ENCODE measurements at places on chromosomes 13 and 19.

DNA sequence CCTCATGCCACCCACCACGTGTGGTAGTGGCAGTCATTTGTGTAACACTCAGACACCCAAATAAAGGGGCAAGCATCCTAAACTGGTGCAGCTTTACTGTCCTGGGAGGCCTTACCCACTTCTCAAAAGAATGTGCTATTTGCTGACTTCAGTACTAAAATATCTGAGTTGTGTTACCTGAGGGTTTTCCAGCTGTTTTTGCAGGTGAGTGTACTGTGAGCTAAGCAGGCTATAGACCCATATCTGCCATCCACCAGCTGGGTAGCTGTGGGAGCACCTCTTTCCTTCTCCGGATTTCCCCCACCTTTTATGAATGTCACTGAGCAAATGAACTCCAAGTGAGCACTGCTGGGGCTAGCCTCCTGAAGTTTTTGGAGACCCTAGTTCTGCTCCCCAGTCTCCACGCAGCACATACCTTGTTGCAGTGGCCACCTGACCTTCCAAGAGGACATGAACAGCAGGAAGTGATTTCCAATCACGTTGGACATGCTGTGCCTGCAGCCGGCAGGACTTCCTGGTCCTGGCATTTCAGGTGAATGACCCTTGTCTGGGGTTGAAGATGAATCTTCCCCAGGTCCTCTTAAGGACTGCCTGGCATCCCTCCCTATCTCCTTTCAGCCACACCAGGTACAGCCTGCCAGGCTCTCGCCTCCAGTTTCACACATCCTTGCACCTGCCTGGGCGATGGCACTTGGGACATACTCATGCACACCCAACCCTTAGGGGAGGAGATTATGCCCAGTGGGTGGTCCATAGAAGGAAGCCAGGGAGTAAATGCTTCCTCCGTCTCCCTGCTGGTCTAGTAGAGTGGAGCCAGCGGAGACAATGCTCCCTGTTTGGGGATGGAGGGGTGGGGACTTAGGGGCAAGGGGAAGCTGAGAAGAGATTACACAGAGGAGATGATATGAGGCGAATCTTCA lies 109.5 kb upstream of the SPATA13 start:
- no peak for DNase-seq

- DNase-seq = no peak
Measured at GRCh38 chr13:59651479-59651878, 512.2 kb downstream of the DIAPH3 start.

DNA sequence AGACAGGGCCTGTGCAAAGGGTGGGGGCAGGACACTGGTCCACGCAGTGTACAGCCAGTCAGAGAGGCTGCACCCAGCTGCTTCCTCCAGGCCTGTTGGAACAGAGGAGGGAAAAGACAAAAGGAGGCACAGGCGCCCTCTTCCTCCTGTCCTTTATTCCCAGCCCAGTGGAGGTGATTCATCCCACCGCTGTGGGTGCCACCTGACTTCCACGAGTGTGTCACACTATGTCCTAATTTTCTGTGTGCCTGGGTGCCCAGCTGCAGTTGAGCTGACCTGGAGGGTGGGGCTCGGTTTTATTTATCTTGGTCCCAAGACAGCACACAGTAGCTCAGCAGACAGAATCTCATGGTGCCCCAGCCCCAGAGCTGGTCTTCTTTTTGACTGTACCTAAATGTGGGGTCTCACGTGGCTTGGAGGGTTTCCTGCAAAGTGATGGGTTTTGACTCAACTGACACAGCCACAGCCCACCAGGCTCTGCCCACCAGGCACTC lies 9.0 kb downstream of the EPS15L1 start:
- DNase-seq = peak; percentile 11

DNA sequence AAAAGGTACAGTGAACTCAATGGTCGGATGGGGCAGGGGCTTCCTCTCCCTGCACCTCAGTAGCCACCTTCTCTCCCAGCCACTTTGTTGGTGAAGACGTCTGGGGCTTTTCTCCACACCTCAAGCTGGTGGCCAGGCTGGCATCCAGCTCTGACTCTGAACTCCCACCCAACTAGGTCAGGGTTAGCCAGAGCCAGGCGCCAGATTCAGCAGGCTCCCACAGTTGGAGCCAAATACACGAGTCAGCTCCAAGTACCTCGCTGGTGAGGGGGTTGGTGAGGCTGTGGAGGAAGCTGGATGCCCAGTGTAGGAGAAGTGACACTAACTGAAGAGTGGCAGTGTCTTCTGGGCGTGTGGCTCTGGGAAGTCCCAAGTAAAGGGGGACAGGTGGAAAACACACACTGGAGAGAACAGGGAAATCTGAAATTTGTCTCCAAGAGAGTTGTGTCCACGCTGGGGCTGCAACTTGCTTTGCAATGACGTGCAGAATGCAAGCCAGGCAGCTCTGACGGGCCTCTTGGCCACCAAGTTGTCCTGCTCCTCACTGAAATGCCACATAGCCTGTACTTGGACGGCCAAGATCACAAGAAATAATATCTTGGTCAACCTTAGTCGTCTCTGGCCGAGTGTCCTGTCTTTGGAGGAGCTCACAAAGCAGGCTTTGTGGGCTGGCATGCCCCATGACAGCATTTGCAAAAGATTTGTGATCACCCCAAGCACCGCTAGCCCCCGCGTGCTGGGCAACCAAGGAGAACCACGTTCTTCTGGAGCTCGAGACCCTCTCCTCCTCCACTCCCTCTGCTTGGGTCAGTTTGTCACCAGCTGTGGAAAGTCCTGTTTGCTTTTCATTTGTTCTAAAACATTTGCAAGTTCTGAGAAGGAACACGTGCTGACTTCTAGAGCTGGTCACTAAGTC lies 18.1 kb downstream of the SLC7A1 start:
- peak; percentile 46 for DNase-seq

DNA sequence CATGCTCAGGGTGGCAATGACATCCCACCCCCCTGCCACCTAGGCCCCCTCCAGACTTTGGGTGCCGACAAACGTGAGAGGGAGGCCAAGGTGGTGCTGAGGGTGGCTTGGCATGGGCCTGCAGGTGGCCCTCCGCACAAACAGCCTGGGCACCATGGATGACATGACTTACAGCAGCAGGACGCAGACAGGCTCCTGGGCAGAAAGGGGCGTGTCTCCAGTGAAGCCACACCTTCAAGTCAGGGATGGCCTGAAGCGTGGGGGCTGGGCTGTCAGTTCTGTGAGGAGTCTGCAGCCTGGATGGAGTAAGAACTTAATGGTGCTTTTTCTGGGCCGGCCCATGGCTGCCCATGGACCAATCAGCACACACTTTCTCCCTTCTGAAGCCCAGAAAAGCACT lies 25.3 kb downstream of the POMP start:
- DNase-seq = no peak

GRCh38 chr19:49793561-49793840 lies 19.6 kb downstream of the FUZ start:
- DNase-seq = peak; percentile 72

DNA sequence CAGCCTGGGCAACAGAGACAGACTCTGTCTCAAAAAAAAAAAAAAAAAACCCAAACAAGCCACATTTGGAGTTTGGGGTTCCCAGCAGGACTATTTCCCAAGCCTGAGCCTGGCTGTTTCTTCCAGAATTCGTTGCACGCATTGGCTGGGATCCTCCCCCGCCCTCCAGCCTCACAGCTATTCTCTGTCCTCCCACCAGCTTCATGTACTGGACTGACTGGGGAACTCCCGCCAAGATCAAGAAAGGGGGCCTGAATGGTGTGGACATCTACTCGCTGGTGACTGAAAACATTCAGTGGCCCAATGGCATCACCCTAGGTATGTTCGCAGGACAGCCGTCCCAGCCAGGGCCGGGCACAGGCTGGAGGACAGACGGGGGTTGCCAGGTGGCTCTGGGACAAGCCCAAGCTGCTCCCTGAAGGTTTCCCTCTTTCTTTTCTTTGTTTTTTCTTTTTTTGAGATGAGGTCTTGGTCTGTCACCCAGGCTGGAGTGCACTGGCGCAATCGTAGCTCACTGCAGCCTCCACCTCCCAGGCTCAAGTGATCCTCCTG lies 26.7 kb downstream of the LDLR start:
- DNase-seq = no peak

DNA sequence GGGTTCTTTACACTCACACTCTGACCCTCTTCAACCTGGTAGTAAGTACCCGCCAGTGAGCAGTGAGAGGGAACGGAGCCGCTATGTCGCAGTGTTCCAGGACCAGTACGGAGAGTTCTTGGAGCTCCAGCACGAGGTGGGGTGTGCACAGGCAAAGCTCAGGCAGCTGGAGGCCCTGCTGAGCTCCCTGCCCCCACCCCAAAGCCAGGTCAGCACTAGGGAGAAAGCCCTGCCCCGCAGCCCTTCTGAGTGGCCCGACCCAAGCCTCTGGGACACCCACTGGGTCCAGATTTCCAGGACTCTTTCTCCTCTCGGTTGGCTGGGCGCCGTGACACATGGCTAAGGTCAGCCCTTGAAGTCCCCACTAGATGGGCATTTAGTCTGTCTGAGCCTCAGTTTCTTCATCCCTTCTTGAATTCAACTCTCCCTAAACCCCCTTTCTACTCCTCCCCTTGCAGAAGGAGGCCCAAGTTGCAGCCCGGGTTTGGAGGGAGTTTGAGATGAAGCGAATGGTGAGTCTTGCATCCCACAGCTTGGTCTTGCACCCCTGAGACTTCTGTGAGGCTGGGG lies 1.9 kb downstream of the OCEL1 start:
- no peak for DNase-seq

DNA sequence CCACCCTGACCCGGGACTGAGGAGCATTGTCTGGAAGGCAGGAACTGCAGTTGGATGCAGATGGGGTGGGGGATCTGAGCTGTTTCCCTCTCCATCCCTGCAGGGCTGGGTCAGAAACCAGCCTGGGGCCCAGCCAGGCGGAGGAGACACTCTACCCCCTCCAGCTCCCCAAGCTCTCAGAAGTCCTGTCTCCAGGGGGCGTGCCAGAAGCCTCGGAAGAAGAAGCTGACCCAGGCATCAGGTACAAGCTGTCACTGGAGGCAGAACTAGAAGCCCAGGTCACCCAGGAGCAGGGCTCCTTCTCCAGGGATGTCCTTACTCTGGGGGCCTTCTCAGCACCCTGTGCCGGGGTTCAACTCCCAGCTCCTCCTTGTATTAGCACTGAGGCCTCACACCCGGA lies 15.5 kb downstream of the SIX5 start:
- DNase-seq = no peak

GRCh38 chr13:113996912-113997745 lies 23.3 kb upstream of the C13orf46 start:
- no peak for DNase-seq

DNA sequence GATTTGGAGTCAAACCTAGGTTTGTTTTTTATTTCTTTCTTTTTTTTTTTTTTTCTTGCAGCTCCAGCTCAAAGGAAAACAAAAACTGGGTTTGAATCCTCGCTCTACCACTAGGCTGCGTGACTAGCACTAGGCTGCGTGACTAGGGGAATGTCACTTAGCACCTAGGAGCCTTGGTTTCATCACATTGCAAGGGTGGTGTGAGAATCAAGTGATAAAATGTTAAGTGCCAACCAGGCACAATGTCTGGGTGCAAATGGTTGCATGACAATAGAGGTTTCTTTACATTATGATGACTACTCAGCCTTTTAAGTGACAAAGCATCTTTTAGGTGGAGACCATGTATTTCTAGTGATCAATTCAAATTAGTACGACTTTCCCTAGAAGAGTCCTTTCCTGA lies 27.9 kb downstream of the RCBTB2 start:
- DNase-seq = no peak

GRCh38 chr19:35006342-35006998 lies 6.3 kb downstream of the GRAMD1A start:
- peak; percentile 54 for DNase-seq

DNA sequence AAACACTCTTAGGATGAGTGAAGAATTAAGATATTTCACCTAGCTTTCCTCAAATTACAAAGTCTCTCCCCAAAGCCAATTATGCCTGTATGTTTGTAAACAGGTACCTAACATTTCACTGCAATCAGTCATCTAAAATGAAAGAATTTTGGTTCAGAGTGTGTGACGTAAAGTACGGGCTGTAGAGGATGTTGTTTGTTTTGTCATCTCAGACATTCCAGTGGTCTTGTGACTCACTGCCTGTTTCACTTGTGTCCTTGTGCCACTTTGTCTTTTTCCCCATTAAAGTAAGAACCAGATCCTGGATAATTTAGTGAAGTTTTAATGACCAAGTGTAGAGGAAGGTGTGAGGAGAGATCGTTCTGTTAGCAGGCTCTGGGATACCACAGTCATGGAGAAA lies 28.6 kb upstream of the EID2 start:
- DNase-seq = peak; percentile 4

GRCh38 chr13:86447479-86447878 lies 648.3 kb upstream of the SLITRK6 start:
- no peak for DNase-seq

- no peak for DNase-seq
Measured at GRCh38 chr19:577439-578392, 5.3 kb downstream of the BSG start.

- no peak for DNase-seq
Measured at GRCh38 chr13:98004107-98004506, 50.6 kb downstream of the IPO5 start.

DNA sequence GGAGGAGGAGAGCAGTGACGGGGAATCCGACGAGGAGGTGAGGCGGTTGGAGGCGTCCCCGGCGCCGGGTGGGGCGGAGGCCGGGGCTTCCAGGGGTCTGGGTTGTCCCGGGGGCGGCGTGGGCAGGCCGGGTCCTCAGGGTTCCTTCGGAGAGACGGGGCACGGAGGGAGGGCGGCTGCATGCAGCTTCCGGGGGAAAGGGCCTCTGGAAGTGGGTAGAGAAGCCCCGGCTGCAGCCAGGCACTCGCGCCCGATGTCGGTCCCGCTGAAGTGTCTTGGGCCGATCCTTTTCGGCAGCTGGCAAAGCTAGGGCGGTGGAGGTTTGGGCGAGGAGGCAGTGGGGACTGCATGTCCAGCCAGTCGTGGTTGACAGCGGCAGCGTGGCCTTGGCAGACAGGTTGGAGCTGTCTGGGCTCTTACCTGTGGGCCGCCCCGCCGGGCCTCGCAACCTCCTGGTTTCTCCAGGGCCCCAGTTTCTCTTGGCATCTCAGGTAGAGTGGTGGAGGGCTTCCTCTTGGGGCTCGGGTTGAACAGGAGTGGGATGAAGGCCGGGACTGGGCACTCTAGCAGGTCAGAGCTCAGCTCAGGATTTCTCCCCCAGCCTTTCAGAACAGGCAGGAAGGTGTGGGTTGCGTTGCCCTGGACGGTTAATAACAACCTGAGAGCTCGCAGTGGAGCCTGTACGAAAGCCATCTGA lies 690 bp downstream of the KMT2B start:
- DNase-seq = peak; percentile 19

GRCh38 chr13:84844473-84844872 lies 954.7 kb downstream of the SLITRK6 start:
- peak; percentile 1 for DNase-seq

- DNase-seq = no peak
Measured at GRCh38 chr19:48405850-48406249, 12.4 kb downstream of the GRIN2D start.

All from fibroblast of skin of right biceps (primary cell).